ENCODE measurements at places on chromosomes 16 and 17. TPM values are rescaled to one million over a fixed set of nuclear protein-coding genes. Genes with fewer than 3 reads are reported as not detected.
A peak's percentile ranks its signal among the peaks of the same experiment; 100 is the strongest.

GRCh38 chr16:297832-298231 lies 14.9 kb downstream of the PDIA2 start:
- no peaks in the 10 kb centered on the region for H3K4me1 ChIP-seq
- no peak overlapping the region for H3K27ac ChIP-seq
- peaks cover 39% of the 10 kb centered on the region for H3K36me3 ChIP-seq

GRCh38 chr16:84687715-84688114 lies 12.1 kb upstream of the USP10 start:
- DNase-seq = no peak
- no peak overlapping the region for H3K27ac ChIP-seq
- H3K36me3 ChIP-seq = no peaks in the 10 kb centered on the region

DNA sequence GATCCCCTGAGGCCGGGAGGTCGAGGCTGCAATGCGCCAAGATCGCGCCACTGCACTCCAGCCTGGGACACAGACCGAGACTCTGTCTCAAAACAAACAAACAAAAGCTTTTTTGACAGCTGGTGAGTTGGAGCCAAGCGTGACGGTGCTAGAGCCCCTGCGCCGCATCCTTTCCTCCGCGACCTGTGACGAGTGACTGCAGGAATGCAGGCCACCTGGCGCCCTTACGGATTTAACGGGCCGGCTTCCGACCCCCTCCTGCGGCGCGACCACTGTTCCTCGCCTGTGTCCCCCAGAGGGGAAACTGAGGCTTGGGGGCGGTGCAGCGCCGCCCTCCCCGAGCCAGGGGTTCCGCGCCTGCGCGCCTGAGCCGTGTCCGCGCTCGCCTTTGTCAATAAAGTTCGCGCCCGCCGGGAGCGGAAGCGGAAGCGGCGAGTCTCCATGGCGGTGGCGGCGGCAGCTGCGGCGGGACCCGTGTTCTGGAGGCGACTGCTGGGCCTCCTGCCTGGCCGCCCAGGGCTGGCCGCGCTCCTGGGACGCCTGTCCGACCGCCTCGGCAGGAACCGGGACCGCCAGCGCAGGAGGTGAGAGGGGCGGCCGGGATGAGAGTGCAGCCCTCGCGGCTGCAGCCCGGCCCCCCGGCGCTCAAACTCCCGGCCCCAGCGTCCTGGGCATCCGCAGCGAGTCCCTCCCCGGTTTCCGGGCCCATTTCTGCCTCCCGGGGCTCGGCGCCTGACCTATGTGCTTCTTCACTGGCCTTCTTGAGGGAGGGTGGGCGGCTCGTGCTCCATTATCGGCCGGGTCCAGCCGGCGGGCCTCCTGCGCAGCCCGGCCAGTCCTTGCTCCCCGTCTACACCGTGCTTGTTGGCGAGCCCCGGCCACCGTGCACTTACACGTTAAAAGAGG lies at the start of gene PGS1:
TSS of gene PGS1 (plus strand) at position 425 of the 906 bp plus-strand sequence. CDS start at position 442, 17 bp downstream.
- H3K4me3 ChIP-seq = peak within 1 kb of the TSS; percentile 60
- DNase-seq = no peak
- no peaks in the 10 kb centered on the region for H3K36me3 ChIP-seq
- no peaks in the 10 kb centered on the region for H3K27me3 ChIP-seq

DNA sequence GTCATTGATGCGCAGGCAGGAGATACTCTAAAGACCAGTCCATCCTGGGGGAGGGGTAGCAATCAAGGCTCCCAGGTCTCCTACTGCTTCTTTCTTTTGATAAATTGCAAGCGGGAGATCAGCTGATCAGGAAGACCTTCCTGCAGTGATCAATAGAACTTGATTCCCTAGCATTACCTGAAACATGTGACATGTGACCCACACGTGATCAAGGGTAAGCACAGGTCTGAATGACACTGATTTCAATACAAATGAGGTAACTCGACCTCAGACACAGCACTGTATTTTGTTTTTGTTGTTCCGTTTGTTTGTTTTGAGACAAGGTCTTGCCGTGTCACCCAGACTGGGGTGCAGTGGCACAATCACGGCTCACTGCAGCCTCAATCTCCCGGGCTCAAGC lies 39.6 kb upstream of the MLYCD start:
- H3K27me3 ChIP-seq = no peaks in the 10 kb centered on the region
- no peak overlapping the region for H3K4me3 ChIP-seq
- DNase-seq = no peak
- H3K27ac ChIP-seq = no peak overlapping the region
- no peaks in the 10 kb centered on the region for H3K36me3 ChIP-seq

DNA sequence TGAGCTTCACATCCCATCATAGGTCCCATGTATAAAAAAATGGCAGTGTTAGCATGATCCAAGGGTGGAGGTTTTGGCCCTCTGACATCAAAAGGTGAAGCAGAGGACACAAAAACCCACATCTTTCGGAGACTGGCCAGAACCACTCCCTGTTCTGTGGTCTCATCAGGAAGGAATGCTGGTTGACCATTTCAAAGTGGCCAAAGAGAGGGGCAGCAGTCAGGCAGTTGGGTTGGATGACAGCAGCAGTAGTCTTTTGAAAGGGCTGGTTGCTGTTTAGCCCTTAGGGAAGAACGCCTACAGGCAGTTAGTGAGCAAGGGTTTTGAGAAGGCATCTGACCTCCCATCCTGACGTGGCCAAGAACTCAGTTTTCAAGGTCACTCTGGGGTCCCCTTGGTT lies 40.5 kb downstream of the LCMT1 start:
- no peak overlapping the region for H3K4me3 ChIP-seq
- DNase-seq = no peak
- no peaks in the 10 kb centered on the region for H3K27me3 ChIP-seq
- no peaks in the 10 kb centered on the region for H3K4me1 ChIP-seq
- peaks cover 11% of the 10 kb centered on the region for H3K36me3 ChIP-seq

DNA sequence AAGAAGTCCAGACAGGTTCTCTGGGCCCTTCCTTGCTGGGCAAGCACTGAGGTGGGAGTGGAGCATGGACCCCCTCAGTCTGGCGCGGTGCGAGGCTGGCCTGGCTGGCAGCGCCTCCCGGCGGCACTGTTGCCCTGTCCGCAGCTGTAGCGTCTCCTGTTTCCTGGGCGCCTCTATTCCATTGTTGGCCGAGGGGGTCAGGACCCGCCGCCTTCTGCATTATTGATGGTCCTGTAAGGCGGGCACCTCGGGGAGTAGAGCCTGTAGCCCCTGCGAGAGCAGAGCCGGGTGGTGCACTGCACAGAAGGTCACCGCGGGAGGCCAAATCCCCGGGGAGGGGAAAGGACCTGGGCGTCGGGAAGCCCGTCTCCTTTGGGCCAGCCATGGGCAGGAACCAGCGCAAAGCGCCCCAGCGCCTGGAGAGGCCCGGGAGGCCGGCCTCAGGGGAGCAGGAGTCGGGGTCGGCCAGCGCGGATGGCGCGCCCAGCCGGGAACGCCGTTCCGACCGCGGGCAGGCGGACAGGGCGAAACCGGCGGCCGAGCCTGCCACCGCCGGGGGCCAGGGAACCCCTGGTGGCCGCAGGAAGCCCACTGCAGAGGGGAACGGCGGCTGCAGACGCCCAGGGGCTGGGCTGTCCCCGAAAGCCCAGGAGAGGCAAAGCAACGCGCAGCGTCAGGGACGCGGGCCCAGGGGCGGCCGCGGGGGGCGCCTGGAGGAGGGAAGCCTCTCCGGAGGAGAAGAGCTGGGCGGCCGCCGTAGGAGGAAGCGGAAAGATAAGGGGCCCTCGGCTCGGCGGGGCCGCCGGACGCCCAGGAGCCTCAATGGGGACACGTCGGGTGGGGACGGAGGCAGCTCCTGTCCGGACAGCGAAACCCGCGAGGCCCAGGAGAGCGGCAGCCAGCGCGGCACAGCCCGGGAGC lies at the start of gene MYO15B:
TSS of gene MYO15B (plus strand) at position 126 of the 921 bp plus-strand sequence. CDS start at position 384, 258 bp downstream.
- peak within 1 kb of the TSS; percentile 91 for H3K27ac ChIP-seq
- H3K4me1 ChIP-seq = peaks cover 33% of the 10 kb centered on the region
- H3K36me3 ChIP-seq = no peaks in the 10 kb centered on the region
- H3K27me3 ChIP-seq = no peaks in the 10 kb centered on the region
- DNase-seq = no peak
- peak within 1 kb of the TSS; percentile 58 for H3K4me3 ChIP-seq

DNA sequence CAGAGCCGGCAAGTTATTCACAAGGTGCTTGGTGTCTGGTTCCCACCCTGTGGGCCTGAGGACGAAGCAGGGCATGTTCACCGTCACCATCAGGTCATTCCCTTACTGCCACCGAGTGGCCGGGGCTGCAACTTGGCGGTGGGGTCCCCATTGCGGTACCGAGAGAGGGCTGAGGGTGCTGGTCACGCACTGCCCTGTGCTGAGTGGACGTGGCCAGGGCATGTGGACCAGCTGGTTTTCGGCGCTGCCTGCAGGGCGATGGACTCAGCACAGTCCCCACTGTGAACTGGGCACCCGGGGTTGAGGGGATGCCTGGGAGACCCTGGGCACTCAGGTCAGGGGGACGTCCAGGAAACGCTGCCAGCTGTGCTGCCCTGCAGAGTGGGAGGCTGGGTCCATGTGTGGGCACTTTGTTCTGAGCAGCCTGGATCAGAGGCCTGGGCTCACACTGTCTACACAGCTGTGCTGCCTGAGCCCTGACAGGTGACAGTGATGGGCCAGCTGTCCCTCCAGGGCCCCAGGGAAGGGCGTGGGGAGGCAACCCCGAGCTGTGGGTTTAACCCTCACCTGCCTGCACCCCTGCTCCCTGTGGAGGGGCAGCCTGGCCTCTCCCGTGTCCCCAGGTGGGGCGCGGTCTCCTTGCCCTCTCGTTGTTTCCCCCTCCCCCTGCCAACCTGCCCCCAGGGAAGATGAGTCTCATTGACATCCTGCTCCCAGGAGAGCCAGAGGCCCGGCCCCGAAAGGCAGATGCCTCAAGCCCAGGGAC lies 39.3 kb upstream of the GNG13 start:
- no peak overlapping the region for H3K4me3 ChIP-seq
- H3K4me1 ChIP-seq = no peaks in the 10 kb centered on the region
- no peak overlapping the region for H3K27ac ChIP-seq
- H3K36me3 ChIP-seq = no peaks in the 10 kb centered on the region
- H3K27me3 ChIP-seq = no peaks in the 10 kb centered on the region
- no peak for DNase-seq

DNA sequence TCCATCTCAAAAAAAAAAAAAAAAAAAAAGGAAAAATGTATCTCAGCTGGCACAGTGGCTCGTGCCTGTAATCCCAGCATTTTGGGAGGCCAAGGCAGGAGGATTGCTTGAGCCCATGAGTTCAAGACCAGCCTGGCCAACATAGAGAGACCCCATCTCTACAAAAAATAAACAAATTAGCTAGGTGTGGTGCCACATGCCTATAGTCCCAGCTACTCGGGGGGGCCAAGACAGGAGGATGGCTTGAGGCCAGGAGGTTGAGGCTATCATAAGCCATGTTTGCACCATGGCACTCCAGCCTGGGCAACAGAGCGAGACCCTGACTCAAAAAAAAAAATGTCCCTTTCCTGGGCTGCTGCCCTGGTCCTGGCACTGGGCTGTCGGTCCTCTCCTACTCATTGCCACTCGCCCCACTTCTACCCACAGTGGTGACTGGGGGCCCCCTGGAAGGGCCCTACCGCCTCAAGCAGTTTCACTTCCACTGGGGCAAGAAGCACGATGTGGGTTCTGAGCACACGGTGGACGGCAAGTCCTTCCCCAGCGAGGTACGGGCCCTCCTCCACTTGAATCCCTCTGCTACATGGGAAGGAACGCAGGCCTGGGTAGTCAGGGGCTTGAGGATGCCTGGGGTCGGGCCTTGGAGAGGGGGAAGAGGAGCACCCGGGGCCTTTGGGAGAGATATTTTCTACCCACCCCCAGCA lies 6.1 kb downstream of the CA7 start:
- no peak overlapping the region for H3K27ac ChIP-seq
- H3K36me3 ChIP-seq = no peaks in the 10 kb centered on the region
- H3K4me1 ChIP-seq = peaks cover 3% of the 10 kb centered on the region

DNA sequence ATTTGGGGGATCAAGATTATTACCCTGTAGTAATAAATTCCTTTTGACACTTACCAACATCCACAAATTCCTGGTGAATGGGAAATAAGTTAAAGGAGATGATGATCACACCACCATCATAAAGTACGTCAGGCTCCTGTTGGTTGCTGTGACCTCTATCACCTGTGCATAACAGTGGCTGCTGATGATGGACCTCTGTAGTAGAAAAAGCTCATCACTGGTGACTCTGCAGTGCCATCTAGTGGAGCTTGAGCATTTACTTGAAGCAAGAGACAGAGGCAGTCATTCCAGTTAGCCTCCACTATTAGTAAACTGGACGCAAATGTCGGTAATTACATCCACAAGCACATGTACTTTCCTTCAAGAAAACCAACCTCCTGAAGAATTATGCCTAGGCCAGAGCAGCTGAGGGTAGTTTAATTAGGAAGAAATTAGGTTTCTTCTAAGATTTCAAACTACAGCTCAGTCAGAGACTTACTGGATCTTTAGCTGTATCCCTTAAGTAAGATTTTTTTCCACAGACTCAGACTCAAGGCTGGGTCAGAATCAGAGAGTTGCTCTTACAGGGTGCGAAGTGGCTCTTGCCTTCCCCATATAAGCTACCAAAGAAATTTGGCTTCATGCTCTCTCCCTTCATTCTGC lies 39.3 kb downstream of the CYB561 start:
- H3K4me1 ChIP-seq = no peaks in the 10 kb centered on the region
- no peaks in the 10 kb centered on the region for H3K27me3 ChIP-seq
- H3K36me3 ChIP-seq = peaks cover 9% of the 10 kb centered on the region
- no peak for DNase-seq
- H3K4me3 ChIP-seq = no peak overlapping the region
- no peak overlapping the region for H3K27ac ChIP-seq

PPY gene
- not detected for total RNA-seq

KRT20 gene
- total RNA-seq = not detected

ELMO3 gene
- total RNA-seq = 21.6 TPM

UTP18 gene
- total RNA-seq = 25.3 TPM

HSD17B2 gene
- total RNA-seq = 2.9 TPM

Data from vagina (tissue), 2 donors.